IPS-NIHi11 (cell line): ENCODE measurements at places on chromosomes 5 and 9.
A peak's percentile ranks its signal among the peaks of the same experiment; 100 is the strongest.

- no peak for DNase-seq
Measured at GRCh38 chr5:66854416-66854815, 258.2 kb downstream of the MAST4 start.

GRCh38 chr9:3177146-3177761, 333.4 kb upstream of the PUM3 start:
- DNase-seq, result no peak

GRCh38 chr9:131668439-131669268, 71.2 kb downstream of the RAPGEF1 start:
- DNase-seq, result no peak

- DNase-seq, result no peak
Measured at GRCh38 chr5:104062621-104063377, 500.2 kb upstream of the NUDT12 start.

- peak; percentile 88 for DNase-seq
Measured at GRCh38 chr5:1479581-1480188, 34.4 kb upstream of the SLC6A3 start.

DNA sequence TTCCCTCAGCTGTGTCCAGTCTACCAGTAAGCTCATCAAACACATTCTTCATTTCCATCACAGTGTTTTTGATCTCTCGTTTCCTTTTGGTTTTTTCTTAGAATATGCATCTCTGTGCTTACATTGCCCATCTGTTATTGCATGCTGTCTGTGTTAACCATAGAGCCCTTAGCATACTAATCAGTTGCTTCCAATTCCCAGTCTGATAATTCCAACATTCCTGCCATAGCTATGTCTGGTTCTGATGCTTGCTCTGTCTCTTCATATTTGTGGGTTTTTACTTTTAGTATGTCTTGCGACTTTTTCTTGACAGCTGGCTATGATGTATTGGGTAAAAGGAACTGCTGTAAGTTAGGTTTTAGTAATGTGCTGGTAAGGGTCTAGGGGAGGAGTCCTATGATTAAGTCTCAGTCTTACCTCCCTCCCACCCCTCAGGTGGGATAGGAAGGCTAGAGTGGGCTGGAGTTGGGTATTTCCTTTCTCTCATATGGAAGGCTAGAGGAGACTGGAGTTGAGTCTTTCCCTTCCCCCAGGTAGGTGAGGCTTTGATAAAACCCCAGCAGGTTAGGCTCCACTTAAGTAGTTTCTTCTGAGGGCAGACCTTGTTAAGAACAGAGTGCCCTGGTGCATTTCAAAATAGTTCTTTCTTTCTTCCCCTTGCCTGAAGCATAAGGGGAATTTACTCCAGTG, 99.1 kb upstream of the RASGRF2 start:
- peak; percentile 18 for DNase-seq

DNA sequence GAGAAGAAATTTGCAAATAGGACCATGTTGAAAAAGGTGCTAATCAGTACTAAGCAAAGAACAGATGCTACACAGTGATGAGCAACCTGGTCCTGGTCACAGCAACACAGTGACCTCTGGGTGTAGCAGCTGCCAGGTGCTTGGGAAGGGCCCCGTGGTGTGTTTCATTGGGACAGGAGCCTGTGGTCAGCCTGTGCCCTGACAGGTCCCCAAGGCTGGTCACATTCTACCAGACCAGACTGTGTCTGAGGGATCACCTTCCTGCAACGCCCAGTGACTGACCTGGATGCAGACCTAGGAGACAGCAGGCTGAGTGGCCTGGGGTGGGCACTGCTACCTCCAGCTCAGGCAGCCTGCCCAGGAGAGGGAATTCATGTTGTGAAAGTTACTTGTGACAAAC, 54.8 kb upstream of the FAM120AOS start:
- DNase-seq, result no peak

GRCh38 chr5:167061695-167062094, 1229.8 kb upstream of the WWC1 start:
- DNase-seq, result no peak

DNA sequence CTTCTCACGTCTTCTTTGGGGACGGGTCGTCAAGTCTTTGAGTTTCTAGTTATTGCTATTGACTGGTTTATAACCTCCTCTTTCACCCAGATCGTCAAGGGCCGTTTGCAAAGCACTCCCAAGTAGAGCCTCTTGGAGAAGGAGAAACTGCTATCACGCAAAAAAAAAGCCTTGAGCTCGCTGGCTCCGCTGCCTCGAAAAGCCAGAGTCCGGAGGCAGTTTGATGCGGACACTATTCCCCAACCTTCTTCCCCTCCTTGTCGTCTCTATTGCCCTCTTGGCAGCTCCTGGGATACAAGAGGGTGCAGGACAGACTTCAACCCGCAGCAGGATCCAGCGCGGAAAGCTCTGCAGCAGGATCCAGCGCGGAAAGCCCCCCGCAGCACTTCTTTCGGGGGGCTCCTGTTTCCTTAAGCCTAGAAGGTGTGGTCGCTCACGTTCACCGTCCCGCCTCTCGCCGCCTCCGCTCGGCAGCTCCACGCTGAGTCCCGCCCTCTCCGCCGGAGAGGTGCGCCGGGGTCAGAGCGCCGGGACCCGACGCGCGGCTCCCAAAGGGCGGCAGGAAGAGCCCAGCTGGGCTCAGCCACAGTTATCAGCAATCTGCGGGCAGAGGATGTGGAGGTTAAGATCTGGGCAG, at the start of gene PCDHAC1:
Gene PCDHAC1, plus strand, starts transcription at position 494 of the 637 bp plus-strand sequence. CDS start 594 bp downstream, outside the sequence.
- peak; percentile 74 for DNase-seq

DNA sequence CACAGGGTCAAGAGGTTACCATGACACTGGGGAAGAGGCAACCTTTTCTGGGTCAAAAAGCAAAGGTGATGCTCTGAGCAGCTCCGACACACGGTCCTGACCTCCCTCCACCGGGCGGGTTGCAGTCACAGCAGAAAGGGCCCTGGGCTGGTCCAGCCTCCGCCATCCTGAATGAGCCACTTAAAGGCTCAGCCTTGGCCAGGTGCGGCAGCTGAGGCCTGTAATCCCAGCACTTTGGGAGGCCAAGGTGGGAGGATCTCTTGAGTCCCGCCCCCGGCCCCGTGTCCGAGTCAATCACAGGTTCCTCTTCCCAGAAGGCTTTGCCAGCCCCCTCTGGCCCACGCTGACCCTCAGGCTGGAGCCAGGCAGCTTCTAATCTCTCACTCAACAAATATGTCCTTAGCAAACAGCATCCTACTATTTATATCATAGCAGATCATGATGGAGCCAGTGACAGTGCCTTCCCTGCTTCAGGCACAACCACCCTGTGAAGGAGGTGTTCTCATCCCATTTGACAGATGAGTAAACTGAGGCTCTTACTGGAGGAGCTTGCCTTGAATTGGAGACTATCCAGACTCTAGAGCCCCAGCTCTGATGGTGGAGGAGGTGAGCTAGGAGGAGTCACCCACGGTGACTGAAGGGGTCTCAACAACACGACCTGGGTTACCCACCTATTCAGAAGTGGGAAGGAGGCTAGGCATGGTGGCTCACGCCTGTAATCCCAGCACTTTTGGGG, 79.1 kb downstream of the LRSAM1 start:
- no peak for DNase-seq

GRCh38 chr5:116468583-116468982, 106.0 kb downstream of the SEMA6A start:
- DNase-seq, result no peak

- DNase-seq, result no peak
Measured at GRCh38 chr9:127011772-127012171, 97.2 kb downstream of the RALGPS1 start.

DNA sequence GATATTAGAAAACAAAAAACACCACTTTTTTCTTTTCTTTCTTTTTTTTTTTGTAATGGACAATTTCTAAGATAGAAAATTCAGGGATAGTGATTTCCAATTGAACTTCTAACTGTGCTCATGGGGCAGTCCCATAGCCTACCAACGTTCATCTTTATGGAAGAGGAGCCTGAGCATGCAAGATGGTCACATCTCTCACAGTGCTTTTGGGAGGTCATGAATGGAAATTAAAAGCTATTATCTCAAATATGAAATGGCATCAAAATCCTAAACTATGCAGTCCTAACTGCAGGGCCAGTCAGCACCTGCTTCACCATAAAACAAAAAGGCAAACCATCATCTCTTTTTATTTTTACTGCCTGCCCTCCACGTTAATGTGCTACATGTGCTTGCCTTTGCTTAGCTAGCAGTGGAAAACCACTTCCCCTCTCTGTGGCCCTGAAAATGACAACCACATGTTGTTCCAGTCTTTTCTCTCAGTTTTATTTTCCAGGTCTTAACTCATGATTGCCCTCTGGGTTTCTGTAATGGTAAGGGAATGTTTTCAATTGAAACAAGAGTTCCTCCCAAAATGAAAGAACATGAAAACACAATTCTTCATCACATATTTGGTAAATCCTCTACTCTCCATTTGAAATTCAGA, 16.7 kb downstream of the IFNB1 start:
- no peak for DNase-seq

DNA sequence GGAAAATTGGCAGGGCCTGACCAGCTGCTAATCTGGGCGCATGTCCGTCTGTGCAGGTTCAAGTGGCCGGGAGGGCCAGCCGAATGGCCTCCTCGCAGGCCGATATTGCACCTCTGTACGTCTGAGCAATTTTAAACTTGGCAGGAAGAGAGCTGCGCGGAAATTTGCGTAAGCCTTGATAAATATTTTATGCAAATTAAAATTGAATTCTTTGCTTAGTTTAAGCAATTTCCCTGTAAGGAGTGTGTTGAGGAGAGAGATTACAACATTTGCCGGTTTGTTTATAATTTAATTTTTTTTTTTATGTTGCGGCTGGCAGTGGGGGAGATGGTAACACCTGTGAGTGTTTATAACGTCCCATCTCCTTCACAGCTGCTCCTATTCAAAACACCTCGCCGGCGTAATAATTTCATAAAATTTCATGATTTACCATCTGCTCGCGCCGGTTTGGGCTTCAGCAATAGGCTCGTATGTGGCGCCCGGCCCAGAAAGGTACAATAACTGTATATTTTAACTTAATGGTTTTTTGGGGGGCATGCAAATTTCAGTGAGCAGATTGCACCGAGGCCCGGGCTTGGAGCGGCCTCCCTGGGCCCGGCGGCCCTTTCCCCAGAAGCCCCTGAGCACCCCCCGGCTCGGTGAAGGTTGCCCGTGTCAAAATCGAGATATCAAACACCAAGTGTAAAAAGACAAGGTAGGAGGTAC, 269.4 kb upstream of the MVB12B start:
- no peak for DNase-seq

- DNase-seq, result no peak
Measured at GRCh38 chr5:123095798-123096120, 6.7 kb downstream of the PRDM6 start.

DNA sequence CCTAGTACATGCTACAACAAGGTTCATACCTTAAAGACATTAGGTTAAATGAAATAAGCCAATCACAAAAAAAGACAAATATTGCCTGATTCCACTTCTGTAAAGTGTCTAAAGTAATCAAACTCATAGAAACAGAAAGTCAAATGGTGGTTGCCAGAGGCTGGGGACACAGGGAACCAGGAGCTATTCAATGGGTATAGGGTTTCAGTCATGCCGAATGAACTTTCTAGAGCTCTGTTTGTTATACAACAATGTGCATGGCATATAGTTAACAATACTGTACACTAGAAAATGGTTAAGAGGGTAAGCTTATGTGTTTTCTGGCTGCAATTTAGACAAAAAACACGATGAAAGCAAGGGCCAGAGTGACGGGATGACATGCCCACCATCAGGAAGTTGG, 70.8 kb upstream of the EGFLAM start:
- DNase-seq, result no peak

GRCh38 chr5:91212714-91213092, 170.4 kb downstream of the ARRDC3 start:
- DNase-seq, result no peak

DNA sequence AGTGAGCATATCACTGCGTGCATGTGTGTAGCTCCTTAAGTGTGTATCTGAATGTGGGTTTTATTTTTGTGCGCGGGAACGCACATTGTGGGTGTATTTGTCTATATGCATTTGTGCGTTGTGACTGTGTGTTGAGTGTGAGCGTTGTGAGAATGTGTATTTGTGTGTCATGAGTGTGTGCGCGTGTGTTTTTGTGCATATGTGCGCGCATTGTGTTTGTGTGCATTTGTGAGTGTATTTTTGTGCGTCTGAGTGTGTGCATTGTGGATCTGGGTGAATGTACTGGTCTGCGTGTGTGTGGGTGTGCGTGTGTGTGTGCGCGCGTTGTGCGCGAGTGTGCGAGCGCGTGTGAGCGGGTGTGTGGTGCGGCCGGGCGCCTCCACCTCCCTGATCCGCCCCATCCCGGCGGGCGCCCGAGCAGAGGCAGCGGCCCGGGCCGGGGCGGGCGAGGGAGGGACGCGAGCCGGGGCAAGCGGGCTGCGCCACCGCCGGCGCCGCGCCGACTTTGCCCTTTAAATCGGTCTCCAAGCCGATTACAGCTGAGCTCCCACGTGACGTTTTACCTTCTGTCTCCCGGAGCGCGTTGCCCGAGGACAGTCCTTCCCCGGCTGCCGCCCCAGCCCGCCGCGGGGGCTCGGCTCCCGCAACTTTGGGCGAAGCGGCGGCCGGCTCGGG, at the start of gene RASGRF2:
Gene RASGRF2, plus strand, starts transcription at position 596 of the 675 bp plus-strand sequence. CDS start 376 bp downstream, outside the sequence.
- peak; percentile 77 for DNase-seq

- no peak for DNase-seq
Measured at GRCh38 chr9:79154806-79155205, 417.0 kb upstream of the TLE4 start.

- DNase-seq, result no peak
Measured at GRCh38 chr5:75524071-75524470, 12.4 kb downstream of the POLK start.

GRCh38 chr5:77310494-77311213, 100.2 kb downstream of the PDE8B start:
- no peak for DNase-seq

- DNase-seq, result no peak
Measured at GRCh38 chr5:151902215-151902614, 22.4 kb downstream of the GLRA1 start.

DNA sequence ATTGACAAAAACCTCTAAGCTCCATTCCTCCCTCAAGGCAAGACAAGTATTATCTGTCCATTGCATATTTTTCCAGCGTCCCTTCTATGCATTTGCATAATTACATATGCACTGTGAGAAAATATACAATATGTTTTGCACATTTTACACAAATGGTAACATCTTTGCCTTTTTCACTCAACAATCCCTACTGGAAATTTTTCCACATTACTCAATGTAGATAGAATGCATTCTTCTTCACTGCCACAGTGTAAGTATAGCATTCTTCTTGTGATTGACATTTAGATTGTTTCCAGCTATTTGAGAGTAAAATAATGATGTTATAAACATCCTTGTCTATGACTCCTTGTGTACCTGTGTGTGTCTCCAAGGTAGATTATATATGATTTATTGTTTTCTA, 205.0 kb downstream of the SLIT3 start:
- no peak for DNase-seq
